ENCODE measurements at places on chromosomes 6 and 20.

DNA sequence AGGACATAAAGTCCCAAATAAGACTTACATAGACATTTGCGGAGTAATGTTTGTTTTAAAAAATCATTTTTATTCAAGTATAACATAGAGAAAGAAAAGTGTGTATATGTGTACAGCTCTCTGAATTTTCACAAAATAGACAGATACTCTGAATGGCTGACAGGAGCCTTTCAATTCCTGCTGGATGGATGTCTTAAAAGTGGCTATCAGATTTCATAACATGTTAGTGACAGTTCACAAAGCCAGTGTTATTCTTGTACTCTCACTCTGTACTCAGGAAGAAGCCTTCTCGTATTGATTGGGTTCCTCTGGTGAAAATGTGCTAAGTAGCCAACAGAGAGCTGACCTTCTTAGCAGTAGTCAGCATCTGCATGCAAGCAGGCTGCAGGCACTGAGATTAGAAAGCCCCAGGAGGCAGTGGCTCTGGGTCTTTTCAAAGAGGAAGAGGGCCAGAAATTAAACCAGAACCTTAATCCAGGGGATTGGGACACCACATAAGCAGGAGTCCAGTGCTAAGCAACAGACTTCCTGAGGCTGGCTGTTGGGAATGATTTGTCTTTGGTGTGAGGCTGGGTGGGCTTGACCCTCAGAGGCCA lies 19.7 kb downstream of the SLC17A4 start:
- no peak for DNase-seq

DNA sequence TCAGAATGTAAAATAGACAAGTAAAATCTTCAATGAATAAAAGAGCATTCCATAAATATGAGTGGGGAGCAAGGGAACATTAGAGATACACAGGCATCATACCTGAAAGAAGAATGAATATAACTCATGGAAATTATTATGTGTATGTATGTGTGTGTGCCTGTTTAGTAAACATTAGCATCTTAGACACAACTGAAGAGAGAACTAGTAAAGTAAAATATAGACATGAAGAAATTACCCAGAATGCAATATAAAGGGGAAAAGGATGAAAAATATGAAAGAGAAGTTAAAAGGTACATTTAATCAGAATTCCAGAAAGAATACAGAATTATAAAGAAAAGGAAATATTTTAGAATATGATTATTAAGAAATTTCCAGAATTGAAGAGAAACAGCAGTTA lies 264.3 kb downstream of the KCNQ5 start:
- no peak for DNase-seq

DNA sequence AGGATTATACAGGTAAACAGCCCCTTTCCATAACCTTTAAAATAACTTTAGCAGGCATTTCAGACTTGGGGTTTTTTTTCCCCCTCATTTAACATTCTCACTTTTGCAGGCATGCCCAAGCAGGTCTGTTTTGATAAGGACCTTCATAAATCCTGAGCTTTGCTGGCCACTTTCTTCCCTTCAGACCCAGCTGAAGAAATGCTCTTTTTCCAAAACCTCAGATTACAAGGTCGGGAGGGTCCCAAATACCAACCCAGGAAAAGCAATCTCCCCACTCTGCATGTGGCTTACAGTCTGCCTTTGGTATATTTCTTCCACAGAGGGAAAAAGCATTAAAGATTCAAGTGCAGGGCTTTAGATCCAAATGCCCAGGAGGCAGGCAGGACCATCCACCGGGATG lies 6.8 kb downstream of the NFATC2 start:
- DNase-seq = no peak

DNA sequence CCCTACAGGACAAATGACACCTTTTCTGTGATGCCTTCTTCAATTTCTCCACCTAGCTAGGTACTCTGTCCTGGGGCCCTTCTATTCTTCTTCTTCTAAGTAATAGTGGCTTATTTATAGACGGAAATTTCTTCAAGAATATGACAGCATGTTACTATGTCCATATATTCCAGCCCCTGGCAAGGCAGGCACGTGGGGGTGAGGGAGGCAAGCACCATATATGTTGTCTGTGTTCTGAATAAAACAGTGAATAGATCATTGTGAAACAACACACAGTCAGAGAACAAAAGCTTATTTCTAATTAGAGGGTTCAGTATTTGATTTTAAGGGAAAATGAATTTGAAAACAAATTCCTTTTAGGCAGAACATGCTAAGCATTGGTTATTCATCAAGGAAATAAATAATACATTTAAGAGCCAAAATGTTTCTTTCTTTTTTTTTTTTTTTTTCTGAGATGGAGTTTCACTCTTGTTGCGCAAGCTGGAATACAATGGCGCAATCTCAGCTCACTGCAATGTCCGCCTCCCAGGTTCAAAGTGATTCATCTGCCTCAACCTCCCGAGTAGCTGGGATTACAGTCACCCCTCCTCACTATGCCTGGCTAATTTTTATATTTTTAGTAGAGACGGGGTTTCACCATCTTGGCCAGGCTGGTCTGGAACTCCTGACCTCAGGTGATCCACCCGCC lies 6.2 kb downstream of the HEBP2 start:
- DNase-seq = no peak

- no peak for DNase-seq
These were observed 286.7 kb downstream of the TFAP2B start for GRCh38 chr6:51105357-51105756.

- no peak for DNase-seq
These were observed 11.5 kb downstream of the VGLL2 start for GRCh38 chr6:117276778-117277316.

- no peak for DNase-seq
These were observed 74.3 kb upstream of the PHACTR2 start for GRCh38 chr6:143603455-143603854.

DNA sequence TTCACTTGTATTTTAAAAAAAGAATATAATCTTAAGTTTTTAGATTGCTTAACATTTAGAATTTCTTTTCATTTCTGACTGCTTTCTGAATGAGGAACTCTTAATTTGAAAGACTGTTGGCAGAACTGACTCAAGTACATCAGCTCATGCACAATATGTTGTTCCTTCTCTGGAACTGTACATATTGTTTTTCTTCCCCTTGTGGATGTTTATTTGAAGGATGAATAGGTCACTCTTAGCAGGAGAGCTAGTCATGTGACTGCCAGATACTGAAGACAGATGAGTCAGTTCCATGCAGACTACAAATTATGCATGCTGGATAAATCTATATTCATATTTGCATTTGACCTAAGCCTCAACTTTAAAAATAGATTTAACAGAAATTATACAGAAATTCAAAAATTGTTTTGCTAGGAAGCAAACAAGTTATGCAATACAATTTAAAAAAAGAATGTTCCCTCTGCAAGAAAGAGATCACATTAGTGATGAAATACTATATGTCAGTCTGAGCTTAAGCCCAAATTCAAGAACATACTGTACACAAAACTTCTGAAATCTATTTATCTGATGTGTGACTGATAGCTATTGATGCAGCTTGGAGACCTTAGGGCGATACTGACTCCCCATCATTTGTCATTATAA lies 1274.9 kb upstream of the GJE1 start:
- DNase-seq = no peak

DNA sequence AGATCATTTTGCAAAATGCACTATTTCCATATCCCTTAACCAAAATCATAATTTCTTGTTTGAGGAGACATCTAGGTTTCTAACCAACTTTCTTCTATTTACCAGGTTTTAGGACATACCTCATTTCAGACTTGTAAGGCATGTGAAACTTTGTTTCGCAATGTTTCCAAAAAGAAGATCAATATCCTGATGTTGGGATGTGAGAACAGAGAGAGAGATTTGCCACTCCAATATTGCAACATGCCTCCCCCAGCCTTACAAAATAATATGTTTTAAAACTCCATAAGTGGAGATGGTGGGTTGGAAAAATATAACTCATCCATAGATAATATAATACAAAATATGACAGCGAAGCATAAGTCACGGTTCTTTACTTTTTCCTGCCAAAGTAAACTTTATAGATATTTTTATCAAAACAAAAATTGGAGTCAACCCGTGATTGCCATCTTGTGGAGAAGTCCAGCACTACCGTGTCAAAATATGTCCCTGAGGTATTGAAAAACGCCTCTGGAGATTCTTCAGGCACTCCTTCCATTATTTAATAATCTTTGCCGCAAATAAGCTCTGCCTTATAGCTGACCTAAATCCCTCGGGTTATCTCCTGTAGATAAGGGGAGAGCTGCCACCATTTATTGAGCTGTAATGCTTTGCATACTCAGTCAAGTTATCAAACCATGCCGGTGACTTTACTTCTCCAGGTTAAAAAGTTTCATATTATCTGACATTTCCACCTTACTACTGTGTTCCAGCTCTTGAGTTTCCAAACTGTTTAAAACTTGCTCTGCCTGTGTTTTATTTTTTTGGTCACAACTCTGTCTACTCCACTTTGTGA lies 534.2 kb downstream of the HACE1 start:
- no peak for DNase-seq

DNA sequence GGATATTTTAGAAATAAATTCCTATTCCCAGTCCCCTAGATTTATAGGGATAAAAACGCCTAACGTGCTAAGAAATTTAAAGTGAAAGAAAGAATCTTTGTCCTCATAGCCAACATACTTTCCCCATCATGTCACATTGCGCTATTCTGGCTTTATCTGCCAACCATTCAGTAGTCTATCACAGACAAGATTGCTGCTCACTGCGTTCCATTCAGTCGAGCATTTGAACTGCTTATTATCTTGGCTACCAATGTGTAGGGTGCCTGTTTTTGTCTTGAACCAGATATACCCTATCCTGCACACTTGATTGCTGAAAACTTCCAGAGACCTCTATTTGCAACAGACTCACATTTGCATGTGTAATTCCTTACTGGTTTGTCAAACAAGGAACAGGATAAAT lies 751.5 kb downstream of the EPHA7 start:
- no peak for DNase-seq

Measured in coronary artery (tissue), 2 donors.